Vagina (tissue), 2 donors: ENCODE measurements at places on chromosomes 5 and 9. TPM values are rescaled to one million over a fixed set of nuclear protein-coding genes. Genes with fewer than 3 reads are reported as not detected.

GRCh38 chr5:643351-643801 lies 31.2 kb downstream of the CEP72 start:
- DNase-seq: no peak

- DNase-seq: no peak
Observed at GRCh38 chr5:14572836-14573235, 8.8 kb upstream of the OTULINL start.

FBXO4 gene
- total RNA-seq: 7.1 TPM

DNA sequence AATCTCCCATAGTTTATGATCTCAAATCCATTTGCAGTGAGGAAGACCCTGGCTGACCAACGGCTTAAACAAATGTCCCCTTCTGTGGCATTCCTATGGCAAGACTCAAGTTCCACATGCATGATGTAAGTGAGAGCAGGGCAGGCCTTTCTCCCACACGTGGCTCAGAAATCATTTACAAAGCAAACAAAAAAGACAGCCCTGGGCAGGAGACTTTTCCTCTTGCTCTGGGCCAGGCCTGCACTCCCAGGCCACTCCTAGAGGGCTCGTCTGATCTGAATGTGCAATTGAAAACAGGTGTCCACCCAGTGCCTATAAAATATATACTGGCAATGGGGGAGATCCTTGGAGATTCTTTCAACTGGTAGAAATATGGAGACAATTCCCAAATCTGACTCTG lies 123.1 kb downstream of the DMRT2 start:
- no peak for DNase-seq

CARD19 gene
- total RNA-seq: 63.3 TPM

PRUNE2 gene
- total RNA-seq: 75.6 TPM
